ENCODE measurements at places on chromosomes 7 and 10.

GRCh38 chr7:133919810-133920209 is 207.3 kb upstream of the LRGUK start:
- DNase-seq, result no peak

DNA sequence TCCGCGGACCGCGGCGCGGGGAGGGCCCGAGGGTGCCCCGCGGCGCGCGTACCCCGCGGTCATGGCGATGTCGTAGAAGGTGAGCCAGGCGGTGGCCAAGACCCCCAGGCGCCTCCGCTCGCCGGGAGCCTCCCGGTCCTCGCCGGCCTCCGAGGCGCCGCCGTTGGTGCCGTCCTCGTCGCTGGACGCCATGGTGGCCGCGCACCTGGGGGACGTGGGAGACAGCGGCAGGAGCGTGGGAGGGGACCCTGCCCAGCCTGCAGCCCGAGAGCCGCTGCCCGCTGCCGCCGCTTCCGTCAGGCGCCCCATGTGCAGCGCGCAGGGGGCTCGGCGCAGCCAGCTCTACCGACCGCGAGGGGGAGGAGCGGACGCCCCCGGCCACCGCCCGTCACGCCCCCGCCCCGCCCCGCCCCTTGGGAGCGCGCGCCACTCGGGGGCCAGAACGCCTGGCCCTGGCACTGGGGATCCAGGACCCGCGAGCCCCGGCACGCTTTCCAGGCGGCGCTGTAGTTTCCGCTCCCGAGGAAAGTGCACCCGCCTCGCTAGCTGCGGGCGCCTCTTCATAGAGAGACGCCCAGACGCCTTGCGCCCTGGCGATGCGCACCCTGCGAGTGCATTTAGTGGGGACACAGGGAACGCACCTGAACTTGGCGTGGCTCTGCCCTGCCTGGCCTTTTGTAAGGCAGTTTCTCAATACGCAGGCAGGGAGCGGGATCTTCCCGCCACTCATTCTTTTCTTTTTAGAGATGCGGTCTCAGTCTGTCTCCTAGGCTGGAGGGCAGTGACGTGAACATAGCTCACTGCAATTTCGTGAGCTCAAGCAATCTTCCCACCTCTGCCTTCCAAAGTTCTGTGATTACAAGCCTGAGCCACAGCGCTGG is at the start of gene HACD1:
Gene HACD1, minus strand, starts transcription at position 344 of the 881 bp plus-strand sequence. Its CDS starts 35 bp downstream, at position 309.
- DNase-seq, result peak; percentile 82

DNA sequence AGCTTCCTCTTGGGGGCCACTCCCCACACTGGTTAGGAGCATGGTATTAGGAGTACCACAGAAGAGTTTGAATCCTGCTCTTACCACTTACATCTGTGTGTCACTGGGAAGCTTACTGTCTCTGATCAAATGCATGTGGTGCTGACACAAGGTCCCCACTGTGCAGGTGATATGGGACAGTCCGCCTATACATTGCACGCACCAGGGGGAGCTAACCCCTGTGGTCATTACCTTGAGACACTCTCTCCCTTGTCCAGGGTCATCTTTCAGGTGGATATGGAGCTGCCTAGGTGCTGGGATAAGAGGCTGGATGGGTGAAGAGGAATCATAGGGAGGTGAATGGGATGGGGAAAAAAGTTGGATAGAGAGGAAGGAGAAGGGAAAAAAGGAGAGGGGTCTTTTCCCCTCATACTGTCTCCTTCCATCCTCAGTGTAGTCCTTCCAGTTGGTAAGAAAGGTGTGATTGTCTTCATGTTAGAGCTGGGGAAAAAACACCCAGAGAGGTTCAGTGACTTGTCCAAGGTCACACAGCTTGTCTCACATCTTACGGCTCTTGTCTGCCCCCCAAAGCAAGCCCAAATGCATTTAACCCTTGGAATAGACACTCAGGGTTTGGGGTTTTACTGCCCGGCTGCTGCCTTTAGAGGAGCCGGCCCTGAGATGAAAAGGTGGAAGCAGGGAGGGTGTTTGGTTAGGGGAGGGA is 125.9 kb downstream of the CDH23 start:
- DNase-seq, result no peak

GRCh38 chr10:43845121-43845520 is 196.4 kb upstream of the ZNF32 start:
- DNase-seq, result no peak

DNA sequence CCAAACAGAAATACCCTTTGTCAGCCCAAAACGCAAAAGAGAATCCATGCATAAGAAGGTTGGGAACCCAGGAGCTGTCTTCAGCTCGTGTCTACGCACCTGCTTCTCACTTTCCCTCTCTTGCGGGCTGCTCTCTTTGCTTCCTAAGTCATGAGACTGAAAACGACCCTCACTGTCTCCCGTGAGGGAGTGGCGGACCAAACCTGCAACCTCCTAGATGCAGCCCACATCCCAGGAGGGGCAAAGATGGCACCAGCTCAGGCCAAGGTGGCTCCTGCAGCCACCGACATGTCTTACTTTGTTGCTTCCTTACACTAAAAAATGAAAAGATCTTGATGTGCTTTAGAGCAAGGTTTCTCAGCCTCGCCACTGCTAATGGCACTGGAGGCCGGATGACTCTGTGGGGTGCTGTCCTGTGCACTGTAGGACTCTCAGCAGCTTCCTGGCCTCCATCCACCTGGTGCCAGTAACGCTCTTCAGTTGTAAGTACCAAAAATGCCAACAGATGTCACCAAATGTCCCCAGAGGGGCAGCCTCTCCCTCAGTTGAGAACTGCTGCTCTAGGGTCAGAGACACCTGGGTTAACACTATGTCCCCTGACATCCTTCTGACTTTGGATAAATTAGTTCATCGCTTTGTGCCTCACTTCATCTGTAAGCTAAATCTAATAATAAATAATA is 179.8 kb upstream of the PFKP start:
- DNase-seq, result no peak

DNA sequence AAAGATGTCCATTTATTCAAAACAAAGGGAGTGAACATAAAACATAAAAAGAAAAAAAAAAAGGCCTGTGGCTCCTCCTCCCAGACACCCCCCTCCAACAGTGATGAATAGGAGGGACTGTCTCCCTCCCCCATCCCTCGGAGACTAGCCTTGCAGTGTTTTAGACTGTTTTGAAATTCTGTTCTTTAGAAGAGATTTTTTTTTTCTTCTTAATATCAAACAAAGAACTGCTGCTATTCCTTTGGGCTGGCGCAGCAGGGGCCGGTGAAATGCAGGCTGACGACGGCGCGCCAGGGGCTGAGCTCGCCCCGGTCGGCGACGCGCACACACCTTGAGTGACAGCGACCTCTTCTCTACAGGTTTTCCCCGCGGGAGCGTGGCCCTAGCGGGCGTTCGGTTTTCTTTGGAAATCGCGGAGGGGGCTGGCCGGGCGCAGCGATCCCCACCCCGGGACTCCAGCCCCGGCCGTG is at the start of gene LANCL2:
Gene LANCL2, plus strand, starts transcription at position 133 of the 470 bp plus-strand sequence. CDS start 689 bp downstream, outside the sequence.
- no peak for DNase-seq

- DNase-seq, result peak; percentile 67
These were observed 636 bp downstream of the PDCD4 start for GRCh38 chr10:110872145-110872983.

GRCh38 chr10:18409599-18410397 is 241.6 kb downstream of the NSUN6 start:
- no peak for DNase-seq

GRCh38 chr10:61821153-61821552 is 80.3 kb upstream of the ARID5B start:
- peak; percentile 70 for DNase-seq

- peak; percentile 28 for DNase-seq
These were observed 8.2 kb downstream of the TFR2 start for GRCh38 chr7:100632951-100633717.

DNA sequence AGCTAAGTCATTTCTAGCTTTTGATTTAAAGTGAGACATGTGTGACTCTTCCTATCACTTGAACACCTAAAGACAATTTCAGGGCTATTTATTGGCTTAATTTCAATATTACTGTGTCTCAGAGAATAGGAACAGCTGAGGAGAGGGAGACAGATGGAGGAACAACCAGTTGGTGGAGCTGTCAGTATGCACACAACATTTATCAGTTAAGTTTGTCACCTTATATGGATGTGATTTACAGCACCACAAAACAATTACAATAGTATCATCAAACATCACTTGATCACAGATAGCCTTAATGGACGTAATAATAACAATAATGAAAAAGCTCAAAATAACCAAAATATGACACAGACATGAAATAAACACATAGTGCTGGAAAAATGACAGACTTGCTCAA is 129.6 kb downstream of the NPSR1 start:
- DNase-seq, result no peak
